ENCODE measurements at places on chromosomes 5 and 9.

DNA sequence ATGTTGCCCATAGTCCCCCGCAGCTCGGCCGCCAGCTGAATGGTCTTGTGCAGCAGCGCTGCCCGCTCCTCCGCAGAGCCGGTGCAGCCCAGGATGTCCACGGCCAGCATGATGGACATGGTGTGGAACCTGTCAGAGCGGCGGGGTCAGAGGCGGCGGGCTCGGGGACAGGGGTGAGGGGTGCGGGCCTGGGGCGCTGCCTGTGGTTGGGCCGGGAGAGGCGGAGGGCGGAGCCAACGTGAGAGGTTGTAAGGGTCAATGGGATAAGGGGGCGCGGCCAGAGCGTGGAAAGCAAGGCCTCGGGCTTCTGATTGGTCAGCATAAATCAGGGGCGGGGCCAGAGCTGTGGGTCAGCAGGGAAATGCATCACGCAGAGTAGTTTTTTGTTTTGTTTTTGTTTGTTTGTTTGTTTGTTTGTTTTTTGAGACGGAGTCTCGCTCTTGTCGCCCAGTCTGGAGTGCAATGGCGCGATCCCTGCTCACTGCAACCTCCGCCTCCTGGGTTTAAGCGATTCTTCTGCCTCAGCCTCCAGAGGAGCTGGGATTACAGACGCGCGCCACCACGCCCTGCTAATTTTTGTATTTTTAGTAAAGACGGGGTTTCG, 6.8 kb upstream of the TOR2A start:
- DNase-seq, result peak; percentile 89

GRCh38 chr9:93599571-93600403, 23.4 kb downstream of the PHF2 start:
- no peak for DNase-seq

- no peak for DNase-seq
Observed at GRCh38 chr9:101427957-101428655, 7.5 kb downstream of the ALDOB start.

- no peak for DNase-seq
Observed at GRCh38 chr9:120303519-120303918, 276.4 kb downstream of the CDK5RAP2 start.

- no peak for DNase-seq
Observed at GRCh38 chr5:76582230-76583162, 40.7 kb downstream of the F2RL2 start.

- peak; percentile 56 for DNase-seq
Observed at GRCh38 chr9:130844044-130844451, 9.0 kb downstream of the ABL1 start.

GRCh38 chr9:137619240-137620047, 639 bp downstream of the EHMT1 start:
- DNase-seq, result peak; percentile 61

DNA sequence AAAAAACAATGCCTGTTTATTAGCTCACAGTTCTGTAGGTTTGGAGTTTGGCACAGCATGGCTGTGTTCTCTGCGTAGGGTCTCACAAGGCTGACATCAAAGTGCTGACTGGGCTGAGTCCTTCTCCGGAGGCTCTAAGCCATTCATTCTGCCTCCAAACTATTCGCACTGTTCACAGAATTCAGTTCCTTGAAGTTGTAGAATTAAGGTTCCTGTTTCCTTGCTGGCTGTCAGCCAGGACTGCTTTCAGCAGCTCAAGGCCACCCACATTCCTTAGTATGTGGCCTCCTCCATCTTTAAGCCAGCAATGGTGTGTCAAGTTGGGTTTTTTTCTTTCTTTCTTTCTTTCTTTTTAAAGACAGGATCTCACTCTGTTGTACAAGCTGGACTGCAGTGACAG, 161.9 kb downstream of the CDH6 start:
- no peak for DNase-seq

DNA sequence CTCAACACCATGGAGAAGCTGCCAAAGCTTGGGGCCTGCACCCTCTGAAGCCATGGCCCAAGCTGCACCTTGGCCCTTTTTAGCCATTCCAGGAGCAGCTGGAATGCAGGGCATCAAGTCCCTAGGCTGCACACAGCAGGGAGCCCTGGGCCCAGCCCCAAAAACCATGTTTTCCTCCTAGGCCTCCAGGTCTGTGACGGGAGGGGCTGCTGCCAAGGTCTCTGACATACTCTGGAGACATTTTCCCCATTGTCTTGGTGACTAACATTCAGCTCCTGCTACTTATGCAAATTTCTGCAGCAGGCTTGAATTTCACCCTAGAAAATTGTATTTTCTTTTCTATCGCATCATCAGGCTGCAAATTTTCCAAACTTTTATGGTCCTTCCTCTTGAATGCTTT, 64.6 kb downstream of the ELOVL7 start:
- DNase-seq, result no peak

- no peak for DNase-seq
Observed at GRCh38 chr5:54234304-54234933, 76.0 kb downstream of the ARL15 start.

- no peak for DNase-seq
Observed at GRCh38 chr9:75455444-75455921, 367.2 kb downstream of the OSTF1 start.

DNA sequence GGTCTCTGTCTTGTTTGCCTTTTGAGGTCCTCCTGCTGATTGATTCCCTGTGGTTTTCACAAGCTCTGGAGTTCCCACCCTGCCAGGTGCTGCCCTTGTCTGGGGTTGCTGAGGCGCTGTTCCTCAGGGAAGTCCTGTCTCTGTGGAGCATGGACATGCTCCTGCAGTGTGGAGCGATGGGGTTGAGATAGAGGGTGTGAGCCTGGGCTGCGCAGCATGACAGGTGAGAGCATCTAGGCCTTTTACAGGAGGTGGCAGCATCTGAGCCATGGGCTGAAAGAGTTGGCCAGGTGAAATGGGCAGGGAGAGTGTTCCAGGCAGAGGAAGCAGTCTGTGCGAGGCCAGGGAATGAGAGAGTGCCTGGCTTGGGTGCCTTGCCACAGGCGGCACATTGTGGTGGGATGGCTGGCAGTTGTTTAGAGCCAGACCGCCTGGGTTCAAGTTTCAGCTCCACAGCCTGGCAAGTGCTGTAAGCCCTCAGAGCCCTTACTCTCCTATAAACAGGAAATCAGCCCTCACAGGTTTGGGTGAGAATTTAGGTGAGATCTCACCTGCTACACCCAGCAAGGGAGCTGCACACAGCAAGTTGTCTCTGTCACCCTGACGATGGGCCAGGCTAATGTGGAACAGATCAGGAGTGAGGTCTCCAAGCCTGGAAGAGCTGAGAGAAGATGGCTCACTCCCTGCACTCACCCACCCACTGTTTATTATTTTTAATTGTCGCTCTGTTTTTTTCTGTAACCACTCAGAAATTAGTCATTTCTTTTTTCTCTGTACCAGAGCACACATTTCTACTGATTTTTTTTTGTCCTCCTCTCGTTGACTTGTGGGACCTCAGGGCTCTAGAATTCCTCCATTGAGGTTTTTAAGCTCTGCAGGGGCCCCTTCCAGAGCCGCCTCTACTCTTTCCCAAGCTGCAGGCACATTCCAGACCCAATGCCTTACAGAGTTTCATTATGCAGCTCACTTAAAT, 19.6 kb downstream of the TCOF1 start:
- DNase-seq, result no peak

DNA sequence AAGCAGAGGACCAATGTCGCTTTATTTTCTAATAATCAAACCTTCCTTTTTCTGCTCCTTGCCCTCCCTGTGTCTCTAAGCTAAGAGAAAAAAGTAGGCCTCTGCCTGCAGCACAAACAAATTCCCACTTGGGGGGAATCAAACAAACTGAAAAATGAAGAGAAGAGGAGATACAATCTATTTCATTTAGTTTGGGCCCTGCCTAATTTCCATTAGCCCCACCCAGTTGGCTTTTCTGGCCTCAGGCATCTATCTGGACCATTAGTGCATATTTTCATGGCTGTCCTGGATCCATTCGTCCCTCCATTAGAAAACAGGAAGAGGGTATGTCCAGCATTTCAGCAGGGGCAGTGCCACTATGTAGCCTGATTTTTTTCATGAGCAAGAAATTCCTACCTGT, 72.9 kb downstream of the EBF1 start:
- DNase-seq, result no peak

GRCh38 chr9:136206602-136207275, 1.8 kb upstream of the LHX3 start:
- DNase-seq, result no peak

DNA sequence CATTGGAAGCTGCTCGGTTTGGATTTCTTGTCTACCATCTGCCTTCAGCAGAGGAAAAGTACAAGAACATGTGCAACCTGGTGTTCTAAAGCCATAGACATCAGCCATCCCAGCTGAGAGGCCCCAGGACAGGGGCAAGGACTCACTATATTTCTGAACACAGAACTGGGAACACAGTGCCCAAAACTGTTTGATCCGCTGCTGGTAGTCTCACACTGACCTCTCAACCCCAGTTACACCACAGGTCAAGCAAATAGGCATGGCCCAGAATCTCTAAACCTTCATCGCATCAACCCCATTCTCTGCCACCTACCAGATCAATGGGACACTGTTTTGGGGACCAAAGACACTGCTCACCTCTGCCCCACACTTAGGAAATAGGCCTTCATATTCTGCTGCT, 2.0 kb downstream of the KLHL3 start:
- no peak for DNase-seq

- no peak for DNase-seq
Observed at GRCh38 chr5:173743641-173744343, 127.3 kb upstream of the BOD1 start.

- no peak for DNase-seq
Observed at GRCh38 chr9:101674165-101674564, 64.3 kb downstream of the GRIN3A start.

GRCh38 chr9:110997847-110998246, 40.4 kb downstream of the LPAR1 start:
- DNase-seq, result no peak

GRCh38 chr5:144465441-144465840, 294.8 kb downstream of the KCTD16 start:
- no peak for DNase-seq

GRCh38 chr9:35915681-35916294, 6.5 kb downstream of the SPAAR start:
- no peak for DNase-seq

- DNase-seq, result no peak
Observed at GRCh38 chr5:164651546-164652275, 1146.3 kb downstream of the MAT2B start.

DNA sequence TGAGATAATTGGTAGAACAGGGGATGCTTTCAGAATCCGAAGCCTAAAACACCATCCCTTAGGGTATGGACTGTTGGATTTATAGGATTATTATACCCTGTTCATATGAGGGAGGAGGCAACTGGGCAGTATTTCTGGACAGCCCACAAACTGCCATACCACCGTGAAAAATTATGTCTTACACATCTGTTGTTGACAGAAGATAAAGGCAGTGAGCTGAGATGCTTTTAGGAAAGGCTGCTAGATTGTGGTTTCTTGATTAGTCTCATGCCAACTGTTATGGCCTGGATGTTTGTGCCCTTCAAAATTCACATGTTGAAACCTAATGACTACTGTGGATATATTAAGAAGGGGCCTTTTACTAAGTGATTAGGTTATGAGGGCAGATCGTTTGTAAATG, 83.7 kb upstream of the DHFR start:
- no peak for DNase-seq

- DNase-seq, result no peak
Observed at GRCh38 chr9:69932901-69933300, 110.7 kb upstream of the MAMDC2 start.

DNA sequence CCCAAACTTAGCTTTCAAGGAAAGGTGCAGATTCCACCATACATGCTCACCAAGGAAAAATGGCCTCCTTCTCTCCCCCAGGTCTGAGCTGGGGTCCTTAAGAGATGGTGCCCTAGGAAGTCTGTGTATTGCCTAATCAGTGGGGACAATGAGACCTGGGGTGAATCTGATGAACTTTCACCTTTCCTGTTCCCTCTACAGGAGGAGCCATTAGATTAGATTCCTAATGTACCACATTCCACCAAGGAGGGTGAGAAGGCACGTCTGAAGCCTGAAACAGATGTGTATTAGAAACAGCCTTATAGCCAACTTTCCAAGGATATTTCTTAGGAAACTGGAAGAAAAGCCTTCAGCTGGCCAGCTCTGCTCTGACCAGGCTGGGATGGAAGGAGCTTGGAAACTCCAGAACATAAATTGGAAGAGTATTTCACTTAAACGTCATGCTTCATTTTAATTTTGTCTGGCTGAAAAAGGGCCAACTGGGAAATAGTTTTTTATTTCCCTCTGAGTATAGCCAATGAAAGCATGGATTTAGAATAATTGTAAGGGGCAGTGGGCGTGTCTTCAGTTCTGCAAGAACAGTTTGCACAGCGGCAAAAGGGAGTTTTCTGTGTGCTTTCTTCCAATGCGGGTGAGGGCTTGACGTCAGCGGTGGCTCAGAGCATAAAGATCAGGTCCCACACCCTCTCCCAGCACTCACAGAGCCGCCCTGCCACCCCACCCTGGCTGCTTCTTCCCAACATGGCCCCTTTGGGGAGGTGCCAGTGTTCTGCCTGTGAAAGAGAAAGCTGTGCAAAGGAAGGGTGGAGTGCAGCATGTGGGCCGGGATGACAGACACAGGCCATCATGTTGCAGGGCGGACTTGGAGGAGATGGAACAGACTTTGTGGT, 210.9 kb downstream of the ESM1 start:
- DNase-seq, result peak; percentile 84

DNA sequence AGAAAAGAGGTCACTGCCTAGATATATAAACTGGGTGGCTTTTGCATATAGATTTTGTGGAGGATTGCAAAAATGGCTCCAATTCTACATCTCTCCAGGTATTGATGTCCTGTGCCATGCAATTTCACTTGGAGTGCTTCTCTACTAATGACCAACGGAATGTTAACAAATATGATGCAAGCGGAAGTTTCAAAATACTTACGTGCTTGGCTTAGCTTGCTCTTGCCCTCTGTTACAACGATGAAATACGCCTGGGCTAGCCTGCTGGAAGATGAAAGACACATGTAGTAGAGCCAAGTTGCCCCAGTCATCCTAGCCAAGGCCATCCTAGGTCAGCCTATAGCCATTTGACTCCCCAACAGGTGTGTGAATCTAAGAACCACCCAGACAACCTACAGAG, 3.6 kb upstream of the POC5 start:
- DNase-seq, result no peak

- DNase-seq, result no peak
Observed at GRCh38 chr5:43685252-43685950, 82.4 kb downstream of the NNT start.

- no peak for DNase-seq
Observed at GRCh38 chr9:89591274-89592212, 13.3 kb upstream of the GADD45G start.

DNA sequence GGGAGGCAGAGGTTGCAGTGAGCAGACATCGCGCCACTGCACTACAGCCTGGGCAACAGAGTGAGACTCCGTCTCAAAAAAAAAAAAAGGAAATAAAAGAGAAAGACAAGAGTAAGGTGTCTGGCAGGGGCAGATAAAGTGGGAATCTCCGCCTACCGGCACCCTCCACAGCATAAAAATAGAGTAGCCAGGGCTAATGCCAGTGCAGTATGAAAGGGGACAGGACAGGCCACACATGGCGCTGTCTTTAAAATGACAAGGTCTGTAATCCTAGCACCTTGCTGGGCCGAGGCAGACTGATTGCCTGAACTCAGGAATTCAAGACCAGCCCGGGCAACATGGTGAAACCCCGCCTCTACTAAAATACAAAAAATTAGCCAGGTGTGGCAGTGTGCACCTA, 7.8 kb downstream of the BICD2 start:
- DNase-seq, result no peak

Data from left ventricle myocardium superior (tissue), 1 donor.